ENCODE measurements at places on chromosomes 5 and 9.

DNA sequence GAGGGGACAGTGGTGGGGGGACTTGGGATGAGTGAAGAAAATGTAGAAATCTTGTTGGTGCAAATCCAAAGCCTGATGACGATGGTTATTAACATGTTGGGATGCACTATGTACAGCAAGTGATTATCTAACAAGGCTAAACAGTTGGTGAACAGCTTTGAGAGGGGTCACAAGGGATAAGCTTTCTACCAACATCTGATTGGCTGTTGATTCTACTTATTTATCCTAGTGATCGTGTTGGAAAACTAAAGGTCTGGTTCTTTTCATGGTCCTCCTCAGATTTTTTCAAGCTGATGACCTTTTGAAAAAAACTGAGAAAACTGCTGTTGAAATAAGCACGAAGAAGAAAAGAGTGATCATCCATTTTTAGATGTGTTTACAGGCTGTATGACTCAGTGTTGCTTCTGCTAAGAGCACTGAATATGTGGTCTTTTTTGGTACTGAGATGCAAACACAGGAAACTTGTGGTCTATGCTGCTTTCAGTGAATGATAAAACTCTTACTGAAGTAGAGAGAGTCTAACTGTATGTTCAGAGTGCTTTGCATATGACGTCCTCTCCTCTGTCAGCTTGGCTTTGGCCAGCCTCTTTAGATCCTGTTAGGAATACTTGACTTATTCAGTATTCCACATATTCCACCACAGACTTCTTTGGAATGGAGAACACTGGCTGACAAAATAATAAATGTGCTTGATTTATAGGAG, 174.8 kb downstream of the SLF1 start:
- DNase-seq, result no peak

DNA sequence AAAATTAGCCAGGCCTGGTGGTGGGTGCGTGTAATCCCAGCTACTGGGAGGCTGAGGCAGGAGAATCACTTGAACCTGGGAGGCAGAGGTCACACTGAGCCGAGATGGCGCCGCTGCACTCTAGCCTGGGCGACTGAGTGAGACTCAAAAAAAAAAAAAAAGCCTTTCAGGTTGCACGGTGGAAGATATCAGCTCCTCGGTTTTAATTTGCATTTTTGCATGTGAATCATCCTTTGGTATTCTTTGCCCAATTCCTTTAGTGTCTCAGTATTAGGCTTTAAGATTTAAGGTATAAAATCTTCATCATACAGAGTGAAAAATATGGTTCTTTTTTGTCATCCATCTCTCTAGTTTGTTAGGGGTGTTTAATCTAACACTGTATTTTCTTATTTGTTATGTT, 173.6 kb upstream of the S1PR3 start:
- no peak for DNase-seq

GRCh38 chr5:139705655-139706587, 57.8 kb downstream of the CXXC5 start:
- DNase-seq, result no peak

GRCh38 chr9:96874201-96874785, 20.0 kb upstream of the ZNF782 start:
- no peak for DNase-seq

- DNase-seq, result no peak
These were observed 2.8 kb downstream of the LARS1 start for GRCh38 chr5:146179696-146180095.

Measured in NCI-H1105 (cell line).